Common myeloid progenitor, CD34-positive (primary cell): ENCODE measurements at places on chromosomes 12 and 14.

- no peak for DNase-seq
Measured at GRCh38 chr14:78446807-78447206, 276.6 kb downstream of the NRXN3 start.

DNA sequence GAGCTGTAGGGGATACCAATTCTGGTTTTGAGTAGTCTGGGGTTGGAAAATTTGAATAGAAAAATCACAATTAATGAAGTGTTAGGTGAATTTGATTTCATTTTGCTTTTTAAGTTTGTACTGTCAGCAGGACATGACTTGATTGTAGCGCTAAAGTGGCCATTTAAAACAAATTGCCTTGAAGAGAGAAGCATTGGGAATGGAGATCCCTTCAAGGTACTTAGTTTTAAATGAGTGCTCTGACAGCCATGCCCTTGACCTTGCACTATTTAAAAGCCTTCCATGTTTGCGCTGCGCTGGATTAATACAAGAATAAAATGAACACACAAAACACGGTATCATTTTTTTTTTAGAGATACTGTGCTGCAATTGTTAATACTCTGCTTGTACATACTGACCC, 345.9 kb downstream of the NAV3 start:
- DNase-seq, result no peak

- peak; percentile 48 for DNase-seq
Measured at GRCh38 chr14:28057359-28058296, 709.0 kb upstream of the FOXG1 start.

DNA sequence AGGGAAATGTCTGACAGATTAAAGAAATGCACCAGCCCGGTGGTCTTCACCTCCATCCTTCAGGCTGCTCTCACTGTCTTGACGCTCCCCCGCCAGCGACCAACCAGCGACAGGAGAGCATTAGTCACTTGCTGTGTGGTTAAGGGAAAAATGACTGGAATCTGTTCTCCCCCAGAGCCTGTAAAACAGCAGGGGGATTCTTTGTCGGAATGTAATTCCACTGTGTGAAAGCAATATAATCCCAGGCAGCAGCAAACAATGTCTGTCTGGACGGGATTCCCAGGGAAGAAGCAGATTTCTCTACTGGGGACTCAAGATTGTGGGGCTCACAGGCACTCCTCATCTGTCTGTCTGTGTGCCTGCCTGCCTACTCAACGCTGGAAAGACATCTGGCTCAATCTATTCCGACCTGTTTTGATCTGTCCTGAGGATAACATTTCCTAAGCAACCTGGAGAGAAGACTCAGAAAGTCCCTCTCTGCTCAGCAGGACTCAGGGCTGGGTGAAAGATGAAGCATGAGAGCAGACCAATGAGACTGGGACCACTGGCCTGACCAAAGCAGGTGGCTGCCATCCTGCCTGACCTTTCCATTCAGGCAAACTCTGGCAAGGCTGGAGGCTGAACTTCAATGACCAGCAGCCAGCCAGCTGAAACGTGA, 54.6 kb downstream of the NUAK1 start:
- DNase-seq, result no peak

DNA sequence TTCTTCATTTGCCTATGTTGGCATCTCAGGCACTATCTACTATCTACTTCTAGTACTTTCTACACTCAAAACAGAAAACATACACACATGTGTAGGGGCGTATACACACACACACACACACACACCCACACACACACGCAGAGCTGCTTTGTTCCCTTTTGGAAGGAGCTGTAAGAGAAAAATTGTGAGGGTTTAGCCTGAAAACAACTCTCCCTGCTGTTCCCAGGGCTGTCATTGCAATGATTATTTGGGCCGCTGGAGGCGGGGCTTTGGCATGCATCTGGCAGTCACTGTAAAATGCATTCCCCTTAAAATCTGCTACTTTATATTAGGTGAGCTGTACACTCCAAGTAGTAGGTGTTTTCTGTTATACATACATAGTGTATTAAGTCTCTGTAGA, 29.1 kb upstream of the SLC38A2 start:
- DNase-seq, result peak; percentile 34

- no peak for DNase-seq
Measured at GRCh38 chr12:94756789-94757188, 106.4 kb upstream of the TMCC3 start.

DNA sequence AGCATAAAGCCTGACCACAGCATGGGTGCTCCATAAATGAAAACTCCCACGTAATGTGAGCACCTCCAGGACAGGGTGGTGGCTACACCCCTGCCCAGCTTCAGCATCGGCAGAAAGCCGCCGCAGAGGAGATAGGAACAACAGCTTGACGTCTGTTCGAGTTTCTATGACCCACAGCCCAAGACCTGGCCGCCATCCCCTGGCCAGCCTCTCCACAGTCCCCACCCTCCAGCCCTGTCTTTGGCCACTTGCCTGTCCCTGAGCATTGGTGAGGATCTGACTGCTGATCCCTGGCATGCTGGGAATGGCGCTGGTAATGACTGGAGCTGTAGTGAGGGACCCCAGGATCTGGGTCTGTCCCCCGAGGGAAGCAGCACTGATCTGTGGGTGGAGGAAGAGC, 21.3 kb downstream of the POU6F1 start:
- no peak for DNase-seq

DNA sequence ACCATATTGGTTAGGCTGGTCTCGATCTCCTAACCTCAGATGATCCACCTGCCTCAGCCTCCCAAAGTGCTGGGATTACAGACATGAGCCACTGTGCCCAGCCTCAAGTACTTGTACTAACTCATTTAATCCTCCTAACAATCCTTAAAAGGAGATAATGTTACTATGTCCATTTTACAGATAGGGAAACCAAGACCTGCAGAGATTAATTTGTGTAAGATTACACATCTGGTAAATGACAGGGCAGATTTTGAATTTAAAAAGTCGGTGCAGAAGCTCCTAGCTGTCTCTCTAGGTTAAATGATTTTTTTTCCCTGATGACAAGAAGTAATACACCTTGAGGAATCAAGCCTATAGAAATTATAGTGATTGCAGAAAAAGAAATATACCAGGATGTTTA, 13.7 kb upstream of the HECTD1 start:
- no peak for DNase-seq

DNA sequence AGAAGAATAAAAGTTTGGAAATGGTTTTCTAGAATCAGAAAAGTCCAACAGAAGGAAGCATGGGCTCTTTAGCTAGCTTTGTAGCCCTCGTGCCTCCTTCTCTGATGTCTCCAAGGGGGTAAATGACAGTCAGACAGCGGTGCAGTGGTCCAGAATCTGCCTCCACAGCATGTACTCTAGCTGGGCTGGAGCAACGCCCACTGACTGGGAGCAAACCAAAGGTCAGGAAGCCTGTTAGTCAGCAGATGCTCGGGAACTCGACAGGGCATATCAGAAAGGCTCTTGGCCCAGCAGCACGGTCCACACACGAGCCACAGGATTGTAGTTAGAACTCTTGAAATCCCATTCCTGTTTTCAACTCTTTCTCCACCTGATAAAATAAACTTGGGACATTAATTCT, 164.3 kb downstream of the GRIN2B start:
- DNase-seq, result no peak

- DNase-seq, result no peak
Measured at GRCh38 chr12:4443616-4444015, 2.0 kb downstream of the FGF6 start.

DNA sequence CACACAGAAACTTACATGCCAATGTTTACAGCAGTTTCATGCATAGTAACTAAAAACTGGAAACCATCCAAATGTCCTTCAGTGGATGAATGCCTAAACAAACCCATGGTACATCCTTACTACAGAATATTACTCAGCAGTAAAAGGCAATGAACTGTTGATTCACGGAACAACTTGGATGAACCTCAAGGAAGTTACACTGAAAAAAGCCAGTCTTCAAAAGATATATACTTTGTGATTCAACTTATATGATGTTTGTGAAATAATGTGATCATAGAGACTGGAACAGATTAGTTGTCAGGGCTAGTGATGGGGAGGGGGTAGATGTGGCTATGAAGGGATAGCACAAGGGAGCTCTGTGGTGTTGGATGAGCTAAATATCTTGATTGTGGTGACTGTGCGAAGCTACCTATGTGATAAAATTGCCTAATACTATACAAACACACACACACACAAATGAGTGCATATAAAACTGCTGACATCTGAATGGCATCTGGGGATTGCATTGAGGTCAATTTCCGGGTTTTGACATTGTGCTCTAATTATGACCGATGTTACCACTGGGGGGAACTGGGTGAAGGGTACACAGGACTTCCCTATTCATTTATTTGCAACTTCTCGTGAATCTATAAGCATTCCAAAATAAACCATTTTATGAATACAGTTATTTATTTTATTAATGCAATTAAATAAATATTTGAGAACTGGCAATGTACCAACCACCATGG, 94.3 kb downstream of the RIN3 start:
- DNase-seq, result no peak

- DNase-seq, result peak; percentile 28
Measured at GRCh38 chr12:76688631-76689030, 75.3 kb upstream of the ZDHHC17 start.

DNA sequence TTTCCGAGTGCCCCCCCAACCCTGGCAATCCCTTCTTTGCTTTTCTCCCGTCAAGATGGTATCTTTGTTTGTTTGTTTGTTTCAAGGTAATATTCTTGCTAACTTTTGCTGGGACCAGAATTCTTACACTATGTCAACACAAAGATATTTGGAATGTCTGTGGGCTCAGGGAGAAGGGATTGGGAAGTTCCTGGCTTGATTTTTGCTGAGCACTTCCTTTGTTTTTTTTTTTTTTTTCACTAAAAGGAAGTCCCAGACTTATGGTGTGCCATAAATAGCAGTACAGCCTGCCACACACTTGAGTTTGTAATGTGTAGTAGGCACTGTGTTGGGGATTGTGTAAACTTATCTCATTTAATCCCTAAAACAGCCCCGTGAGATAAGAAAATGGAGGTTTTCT, 11.2 kb upstream of the RNU6-7 start:
- DNase-seq, result no peak

DNA sequence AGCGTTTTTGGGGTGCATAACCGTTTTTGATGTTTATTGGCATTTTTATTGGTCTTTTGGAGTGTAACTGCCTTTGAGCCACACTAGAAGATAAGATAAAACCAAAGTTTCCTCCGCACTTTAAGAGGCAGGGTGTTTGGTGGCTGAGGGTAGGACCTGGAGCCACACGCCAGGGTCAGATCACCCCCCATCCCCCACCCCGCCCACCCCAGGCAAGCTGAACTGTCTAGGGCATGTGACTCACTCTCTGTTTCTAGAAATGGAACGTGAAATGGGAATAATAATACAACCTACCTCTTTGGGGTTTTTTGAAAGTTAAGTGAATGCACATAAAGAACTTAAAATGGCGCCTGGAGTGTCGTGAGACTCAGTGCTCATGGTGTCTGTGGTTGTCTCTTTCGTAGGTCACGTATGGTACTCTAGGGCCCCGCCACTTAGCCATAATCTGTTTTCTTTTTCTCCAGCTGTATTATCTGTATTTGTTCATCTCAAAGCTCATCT, 56.0 kb downstream of the PPP2R5C start:
- DNase-seq, result no peak

DNA sequence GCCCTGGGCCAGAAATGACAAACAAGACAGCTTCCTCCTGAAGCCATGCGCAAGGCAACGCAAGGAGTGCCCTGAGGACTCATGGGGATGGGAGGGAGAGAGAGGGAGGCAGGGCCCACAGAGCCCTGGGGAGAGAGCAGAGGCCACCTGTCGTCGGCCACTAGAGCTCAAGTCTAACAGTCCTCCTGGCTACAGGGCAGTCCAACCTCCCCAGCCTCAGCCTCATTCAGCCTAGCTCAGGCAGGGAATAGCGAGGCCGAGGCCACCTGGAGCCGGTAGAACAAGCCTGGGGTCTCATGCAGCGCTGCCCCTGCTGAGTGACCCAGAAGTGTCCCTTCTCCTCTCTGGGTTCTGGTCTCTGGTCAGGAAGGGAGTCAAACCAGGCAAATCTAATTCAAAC, 69.5 kb downstream of the BCL11B start:
- DNase-seq, result no peak

GRCh38 chr14:90644882-90645281, 171.3 kb downstream of the TTC7B start:
- no peak for DNase-seq

DNA sequence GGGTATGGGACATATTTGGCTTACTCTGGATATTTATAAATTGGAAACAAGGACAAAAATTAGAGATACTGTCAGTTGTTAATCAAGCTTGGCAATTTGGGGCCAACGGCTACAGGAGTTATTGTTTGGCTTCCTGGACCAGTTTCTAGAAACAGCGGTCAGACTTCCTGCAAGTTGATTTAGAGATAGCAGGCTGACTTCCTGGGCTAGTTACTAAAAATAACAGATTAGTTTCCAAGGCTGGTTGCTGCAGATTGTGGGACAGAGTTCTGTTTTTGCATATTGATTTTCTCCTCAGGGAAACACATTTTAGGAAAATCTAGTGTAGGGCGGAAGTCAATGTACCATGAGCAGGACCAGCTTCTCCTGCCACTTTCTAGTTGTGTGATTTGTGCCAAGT, 144.0 kb upstream of the TMPO start:
- peak; percentile 29 for DNase-seq

DNA sequence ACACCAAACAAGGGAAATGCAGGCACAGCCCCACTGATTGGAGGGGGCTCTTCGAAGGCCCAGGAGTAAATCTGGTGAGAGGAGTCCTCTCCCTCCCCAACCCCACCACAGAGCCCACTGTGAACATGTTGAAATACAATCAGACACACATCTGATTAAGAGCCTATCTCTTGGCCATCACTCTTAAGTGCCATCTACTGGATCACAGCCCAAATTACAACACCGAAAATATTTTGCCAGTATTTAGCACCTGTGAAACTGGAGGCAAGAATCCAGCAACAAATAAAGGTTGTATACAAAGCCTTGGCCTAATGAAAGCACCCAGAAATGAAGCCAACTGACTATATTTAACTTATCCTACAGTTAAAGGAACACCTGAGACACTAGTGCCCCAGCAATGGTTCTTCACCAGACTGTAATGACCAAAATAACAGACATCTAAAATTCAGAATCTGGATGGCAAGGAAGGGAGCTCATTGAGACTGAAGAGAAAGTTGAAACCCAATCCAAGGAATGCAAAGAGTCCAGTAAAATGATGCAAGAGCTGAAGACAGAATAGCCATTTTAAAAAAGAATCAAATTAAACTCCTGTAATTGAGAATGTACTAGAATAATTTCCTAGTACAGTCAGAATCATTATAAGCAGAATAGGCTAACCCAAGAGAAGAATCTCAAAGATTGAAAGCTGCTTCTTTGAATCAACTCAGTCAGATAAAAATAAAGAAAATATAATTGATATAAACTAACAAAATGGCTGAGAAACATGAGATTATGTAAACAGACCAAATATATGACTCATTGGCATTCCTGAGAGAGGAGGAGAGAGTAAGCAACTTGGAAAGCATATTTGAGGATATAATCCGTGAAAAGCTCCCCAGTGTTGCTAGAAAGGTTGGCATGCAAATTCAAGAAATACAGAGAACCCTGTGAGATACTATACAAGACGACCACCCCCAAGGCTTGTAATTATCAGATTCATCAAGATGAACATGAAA, 1117.0 kb downstream of the FLRT2 start:
- no peak for DNase-seq
